ENCODE measurements at places on chromosomes 6 and 20. TPM values are rescaled to one million over a fixed set of nuclear protein-coding genes. Genes with fewer than 3 reads are reported as not detected.

LGSN gene
- total RNA-seq: 729 TPM

GINS1 gene
- total RNA-seq: 6.8 TPM

TSHZ2 gene
- total RNA-seq: 14.7 TPM

TBX18 gene
- total RNA-seq: 38.1 TPM

SRMS gene
- not detected for total RNA-seq

ADAM33 gene
- 42.6 TPM for total RNA-seq

MDFI gene
- total RNA-seq: 30.1 TPM

ALDH5A1 gene
- 17.5 TPM for total RNA-seq

PTCRA gene
- not detected for total RNA-seq

SLC17A4 gene
- not detected for total RNA-seq

TAAR1 gene
- total RNA-seq: not detected

VWA7 gene
- total RNA-seq: 0.88 TPM

WFDC6 gene
- total RNA-seq: not detected

GPX5 gene
- not detected for total RNA-seq

OR12D3 gene
- total RNA-seq: not detected

TINAG gene
- total RNA-seq: not detected

LY6G6D gene
- total RNA-seq: not detected

DAAM2 gene
- 28.1 TPM for total RNA-seq

Measured in camera-type eye (tissue), 1 donor.